ENCODE measurements at places on chromosomes 7 and 10. TPM values are rescaled to one million over a fixed set of nuclear protein-coding genes. Genes with fewer than 3 reads are reported as not detected.

DNA sequence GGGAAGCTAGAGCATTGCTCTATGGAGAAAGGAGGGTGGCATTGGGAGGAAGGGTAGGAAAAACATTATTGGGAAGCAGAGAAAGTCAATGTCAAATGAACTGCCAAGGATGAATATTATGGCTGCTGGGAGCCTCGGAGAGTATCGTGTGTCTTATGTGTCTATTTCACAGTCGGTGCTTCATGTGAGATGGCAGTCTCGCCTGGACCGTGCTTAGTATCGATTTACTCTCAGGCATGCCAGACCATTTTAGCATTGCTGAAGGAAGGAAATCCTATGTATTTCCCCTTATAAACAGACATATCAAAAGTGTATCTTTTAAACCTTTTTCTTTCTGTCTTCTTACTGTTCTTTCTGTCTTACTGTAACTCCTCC lies 612.6 kb downstream of the AUTS2 start:
- no peak overlapping the region for H3K27ac ChIP-seq
- H3K36me3 ChIP-seq, result no peaks in the 10 kb centered on the region
- no peak for DNase-seq
- H3K4me3 ChIP-seq, result no peak overlapping the region
- no peaks in the 10 kb centered on the region for H3K27me3 ChIP-seq

- H3K27me3 ChIP-seq, result no peaks in the 10 kb centered on the region
- no peak for DNase-seq
- H3K27ac ChIP-seq, result no peak overlapping the region
- H3K4me1 ChIP-seq, result peaks cover 9% of the 10 kb centered on the region
- H3K4me3 ChIP-seq, result no peak overlapping the region
These were observed 44.4 kb downstream of the MCU start for GRCh38 chr10:72736176-72736827.

DNA sequence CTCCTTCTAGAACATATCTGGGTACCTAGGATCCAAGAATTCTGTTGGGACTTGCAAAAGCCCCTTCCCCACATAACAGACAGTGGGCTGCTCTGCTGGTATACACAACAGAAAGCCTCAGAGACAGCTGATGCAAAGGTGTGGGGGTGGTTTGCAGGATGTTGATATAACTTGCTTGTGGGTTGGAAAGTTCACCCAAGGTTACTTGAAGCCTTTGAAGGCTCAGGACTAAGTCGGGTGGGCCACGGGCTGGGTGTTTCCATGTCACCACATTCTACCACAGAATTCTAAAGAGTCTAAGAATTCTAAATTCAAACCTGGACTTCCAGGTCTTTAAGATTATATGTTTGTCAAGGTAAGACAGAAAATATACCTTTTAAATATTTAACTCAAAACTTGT lies 7.4 kb upstream of the NRCAM start:
- peaks cover 3% of the 10 kb centered on the region for H3K27me3 ChIP-seq
- H3K4me1 ChIP-seq, result peaks cover 29% of the 10 kb centered on the region
- no peak overlapping the region for H3K4me3 ChIP-seq

GRCh38 chr10:7274293-7274692 lies 136.5 kb downstream of the SFMBT2 start:
- H3K27ac ChIP-seq, result peak overlapping the region; percentile 23
- H3K4me1 ChIP-seq, result peaks cover 80% of the 10 kb centered on the region
- peaks cover 5% of the 10 kb centered on the region for H3K36me3 ChIP-seq

Gene NKX1-2
- not detected for total RNA-seq

Gene SP4
- 21.5 TPM for total RNA-seq

Gene OR2A12
- total RNA-seq, result not detected

Gene SGMS1
- 9.7 TPM for total RNA-seq

Gene MSRB2
- 15.0 TPM for total RNA-seq

Gene RADIL
- 0.53 TPM for total RNA-seq

Gene FEZF1
- not detected for total RNA-seq
